Mesendoderm (in vitro differentiated cells): ENCODE measurements at places on chromosomes 4 and X.

GRCh38 chr4:162164906-162165510 lies 1.2 kb upstream of the FSTL5 start:
- H3K27me3 ChIP-seq: no peaks in the 10 kb centered on the region
- no peaks in the 10 kb centered on the region for H3K36me3 ChIP-seq
- peak; percentile 29 for DNase-seq
- no peak overlapping the region for H3K27ac ChIP-seq
- H3K4me3 ChIP-seq: no peak overlapping the region

GRCh38 chr4:55757356-55757952 lies 62.1 kb upstream of the EXOC1L start:
- no peak for DNase-seq
- no peaks in the 10 kb centered on the region for H3K27me3 ChIP-seq
- H3K27ac ChIP-seq: no peak overlapping the region
- H3K4me3 ChIP-seq: no peak overlapping the region
- H3K4me1 ChIP-seq: no peaks in the 10 kb centered on the region

- H3K4me3 ChIP-seq: no peak overlapping the region
- DNase-seq: peak; percentile 80
- H3K36me3 ChIP-seq: no peaks in the 10 kb centered on the region
- no peak overlapping the region for H3K27ac ChIP-seq
- H3K27me3 ChIP-seq: no peaks in the 10 kb centered on the region
These were observed 4.3 kb upstream of the TLR6 start for GRCh38 chr4:38860788-38861424.

DNA sequence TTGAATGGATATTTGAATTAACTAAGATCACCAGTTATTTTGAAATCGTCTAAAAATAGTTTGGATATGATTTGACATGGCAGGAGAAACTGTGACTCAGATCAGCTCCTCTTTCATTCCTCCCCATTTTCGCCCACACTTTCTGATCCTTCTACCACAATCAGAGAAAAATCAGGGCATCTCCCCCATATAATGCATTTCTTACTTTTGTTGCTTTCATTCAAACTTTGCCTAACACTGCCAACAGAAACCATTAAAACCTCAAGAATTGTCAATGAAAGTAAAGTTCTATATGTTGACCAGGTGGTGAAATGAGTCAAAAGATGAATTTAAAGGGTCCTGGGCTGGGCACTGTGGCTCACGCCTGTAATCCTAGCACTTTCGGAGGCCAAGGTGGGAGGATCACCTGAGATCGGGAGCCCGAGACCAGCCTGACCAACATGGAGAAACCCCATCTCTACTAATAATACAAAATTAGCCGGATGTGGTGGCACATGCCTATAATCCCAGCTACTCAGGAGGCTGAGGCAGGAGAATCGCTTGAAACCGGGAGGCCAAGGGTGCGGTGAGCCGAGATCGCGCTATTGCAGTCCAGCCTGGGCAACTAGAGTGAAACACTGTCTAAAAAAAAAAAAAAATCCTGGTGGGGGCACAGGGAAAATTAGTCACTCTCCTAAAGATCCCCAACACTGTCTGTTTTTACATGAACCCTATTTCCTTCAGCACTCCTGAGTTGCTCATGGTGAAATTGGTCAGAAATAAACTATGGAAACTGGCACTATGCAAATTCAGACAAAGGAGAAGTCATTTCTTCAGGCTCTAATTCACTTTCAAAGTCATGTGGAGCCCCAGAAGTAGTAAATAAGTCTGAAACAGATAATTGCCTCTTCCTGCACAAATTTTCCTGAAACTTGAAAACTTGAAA lies 122.8 kb upstream of the NOCT start:
- H3K27me3 ChIP-seq: no peaks in the 10 kb centered on the region
- DNase-seq: no peak
- H3K27ac ChIP-seq: no peak overlapping the region

- H3K4me3 ChIP-seq: no peak overlapping the region
- no peaks in the 10 kb centered on the region for H3K27me3 ChIP-seq
- DNase-seq: no peak
These were observed 763.7 kb downstream of the PDHA2 start for GRCh38 chr4:96603641-96604040.

DNA sequence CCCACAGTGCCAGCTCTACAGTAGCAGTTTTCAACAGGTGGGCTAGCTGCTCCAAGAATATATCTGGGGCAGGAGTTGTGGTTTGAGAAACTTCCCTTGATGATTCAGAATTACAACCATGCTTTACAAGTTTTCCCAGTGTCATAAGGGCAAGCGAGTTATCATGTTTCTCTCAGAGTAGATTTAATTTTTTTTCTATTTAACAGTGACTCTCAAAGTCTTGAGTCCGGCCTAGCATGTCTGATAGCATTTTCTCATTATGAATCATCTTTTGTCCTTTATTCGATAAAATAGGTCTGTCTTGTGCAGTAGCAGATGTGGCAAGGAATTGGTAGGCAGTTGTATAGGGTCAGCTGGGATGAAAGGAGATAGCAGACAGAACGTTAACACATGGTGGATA lies 62.2 kb upstream of the SPANXD start:
- H3K27ac ChIP-seq: no peak overlapping the region
- H3K4me3 ChIP-seq: no peak overlapping the region
- H3K36me3 ChIP-seq: no peaks in the 10 kb centered on the region
